ENCODE measurements at places on chromosomes 16 and 17.

- no peak for DNase-seq
Observed at GRCh38 chr16:57265850-57266530, 18.5 kb downstream of the PLLP start.

GRCh38 chr17:80513892-80514291 is 30.7 kb upstream of the RPTOR start:
- no peak for DNase-seq

- DNase-seq: no peak
Observed at GRCh38 chr17:58530655-58531054, 16.2 kb upstream of the MTMR4 start.

DNA sequence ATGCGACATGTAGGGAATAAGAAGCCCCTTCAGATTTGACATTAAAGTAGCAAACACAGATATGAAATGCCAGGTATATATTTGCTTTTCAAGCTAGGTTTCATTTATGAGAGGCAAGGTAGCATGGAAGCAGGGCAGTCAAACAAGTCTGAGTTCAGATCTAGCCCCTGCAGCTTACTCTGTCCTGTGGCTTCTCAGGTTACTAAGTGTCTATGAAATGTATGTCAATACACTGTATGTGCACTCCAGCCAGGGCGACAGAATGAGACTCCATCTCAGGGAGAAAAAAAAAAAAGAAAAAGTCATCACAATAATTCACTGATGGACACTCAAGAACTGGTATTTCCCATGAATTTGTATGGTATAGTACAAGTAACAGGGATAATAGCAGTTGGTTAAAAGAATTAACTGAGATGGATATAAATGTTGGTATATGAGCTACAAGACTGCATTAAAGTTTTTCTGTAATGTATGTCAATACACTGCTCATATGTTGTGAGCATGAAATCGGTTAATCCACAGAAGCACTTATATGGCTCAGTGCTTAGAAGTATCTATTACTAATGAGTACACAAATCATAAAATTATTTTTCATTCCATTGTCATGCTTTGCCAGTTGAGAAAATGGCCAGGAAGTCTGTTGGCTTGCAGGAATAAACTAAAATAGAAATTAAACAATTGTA is 2.9 kb upstream of the WSB1 start:
- DNase-seq: no peak

- no peak for DNase-seq
Observed at GRCh38 chr17:4215882-4216570, 47.8 kb downstream of the ANKFY1 start.

GRCh38 chr17:10798332-10798749 is 5.6 kb downstream of the TMEM238L start:
- DNase-seq: no peak

- DNase-seq: no peak
Observed at GRCh38 chr17:10614536-10615155, 42.5 kb downstream of the MYH3 start.

Data from naive thymus-derived CD4-positive, alpha-beta T cell (primary cell).